Cardiac septum (tissue), 1 donor: ENCODE measurements at places on chromosomes 6 and 20.

- no peak for DNase-seq
These were observed 32.8 kb downstream of the CYP21A2 start for GRCh38 chr6:32070814-32071543.

DNA sequence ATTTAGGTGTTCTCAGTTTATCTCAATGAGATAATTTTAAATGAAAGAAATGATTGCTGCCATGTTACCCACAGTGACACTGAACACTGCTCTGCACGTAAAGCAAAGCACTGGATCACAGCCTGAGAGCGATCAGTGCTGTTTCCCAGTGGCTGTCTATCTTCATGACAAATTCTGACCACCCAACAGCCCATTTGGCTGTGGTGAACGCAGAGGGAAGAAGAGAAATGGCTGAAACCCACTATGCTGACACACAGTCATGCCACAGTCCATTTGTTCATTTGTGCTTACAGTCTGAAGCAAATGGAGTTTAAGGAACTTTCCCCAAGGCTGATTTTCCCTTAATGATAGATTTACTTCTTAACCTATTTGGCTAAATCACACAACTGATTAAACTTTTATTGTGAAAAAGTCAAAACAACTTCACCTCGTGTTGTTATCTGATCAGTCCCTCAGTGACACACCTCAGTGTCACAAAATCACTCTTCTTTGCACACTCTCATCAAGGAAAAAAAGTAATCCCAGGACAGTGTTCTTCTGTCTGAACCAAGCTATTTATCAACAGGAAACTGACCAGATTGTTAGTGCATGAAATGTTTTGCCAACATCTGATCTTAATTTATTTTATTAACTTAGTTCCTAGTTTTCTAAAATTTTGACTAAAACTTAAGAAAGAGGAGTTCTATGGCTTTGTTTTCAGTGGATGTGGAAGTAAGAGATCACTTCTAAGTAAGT is 225.1 kb downstream of the TBX18 start:
- DNase-seq: no peak

DNA sequence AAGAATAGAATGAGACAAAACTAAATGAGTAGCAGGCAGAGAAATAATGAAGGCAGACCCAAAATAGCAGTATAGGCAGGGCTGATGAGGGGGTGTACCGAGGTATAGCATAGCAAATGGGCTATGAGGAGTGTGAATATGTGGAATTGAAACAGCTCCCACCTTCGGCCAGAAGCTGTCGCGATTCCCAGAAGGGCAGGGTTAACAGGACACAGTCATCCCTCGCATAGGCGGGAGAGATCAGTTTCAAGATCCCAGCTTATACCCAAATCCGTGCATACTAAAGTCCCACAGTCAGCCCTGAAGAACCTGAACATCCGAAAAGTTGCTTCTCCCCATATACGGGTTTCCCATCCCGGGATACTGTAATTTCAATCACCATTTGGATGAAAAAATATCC is 82.7 kb downstream of the PTPRK start:
- no peak for DNase-seq

DNA sequence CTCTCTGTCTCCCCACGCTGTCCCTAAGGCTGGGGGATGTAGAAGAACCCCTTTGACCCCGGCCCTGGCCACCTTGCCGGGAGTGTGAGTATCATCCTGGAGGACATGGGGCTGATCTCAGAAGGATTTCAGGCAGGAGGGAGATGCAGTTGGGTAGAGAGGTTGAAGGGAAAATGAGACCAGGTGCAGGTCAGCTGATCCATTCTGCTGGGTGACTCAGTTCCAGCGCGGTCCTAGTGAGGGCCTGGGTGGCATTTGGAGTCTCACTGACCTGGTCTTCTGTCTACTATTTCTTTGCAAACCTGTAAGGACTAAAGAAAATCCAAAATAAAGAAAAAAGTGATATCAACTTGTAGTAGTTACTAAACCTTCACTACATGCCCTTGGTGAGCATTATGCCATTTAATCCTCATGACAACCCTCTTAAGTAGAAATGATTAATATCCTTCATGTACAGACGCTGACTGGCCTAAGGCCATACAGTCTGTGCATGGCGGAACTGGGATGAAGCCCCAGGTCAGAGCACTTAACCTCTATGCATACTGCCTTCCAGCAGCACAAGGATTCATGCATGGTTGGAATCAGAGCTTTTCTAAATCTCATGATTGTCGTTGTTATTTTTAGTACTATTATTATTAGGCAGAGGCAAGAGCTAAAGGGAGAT is 106.3 kb downstream of the ZDHHC14 start:
- DNase-seq: no peak

DNA sequence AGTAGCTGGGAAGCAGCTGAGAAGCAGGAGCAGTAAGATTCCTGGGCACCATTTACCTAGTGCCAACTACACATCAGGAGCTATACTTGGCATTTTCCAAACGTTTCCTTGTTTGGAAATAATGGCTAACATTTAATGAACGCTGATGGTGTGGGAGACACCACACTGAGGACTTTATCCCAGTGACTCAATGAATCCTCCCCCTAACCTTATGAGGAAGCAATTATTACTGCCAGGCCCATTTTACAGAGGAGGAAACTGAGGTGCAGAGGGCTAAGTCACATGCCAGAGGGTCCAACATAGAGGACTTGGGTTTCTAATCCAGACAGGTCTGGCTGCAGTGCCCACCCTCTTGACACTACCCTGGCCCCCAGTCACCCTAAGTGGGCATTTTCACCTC is 6.1 kb downstream of the PTGIS start:
- DNase-seq: no peak
